NCI-H524 (cell line): ENCODE measurements at places on chromosomes 7 and 10.

DNA sequence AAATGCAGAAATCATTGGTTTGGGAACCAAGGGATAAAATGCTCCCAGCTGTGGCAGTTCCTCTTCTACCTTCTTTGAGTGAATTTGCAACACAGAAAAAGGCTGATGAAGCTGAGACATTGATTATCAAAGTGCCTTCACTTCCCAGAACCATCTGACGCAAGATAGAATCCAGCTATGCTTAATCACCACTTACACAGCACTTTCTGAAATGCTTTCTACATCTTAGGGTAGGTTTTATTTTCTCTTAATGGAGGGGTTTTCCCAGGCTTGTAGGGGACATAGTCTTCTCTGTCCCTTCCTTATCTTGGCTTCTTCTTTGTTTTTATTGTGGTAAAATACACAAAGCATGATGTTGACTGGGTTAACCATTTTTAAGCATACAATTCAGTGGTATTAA lies 332.6 kb upstream of the ZNF32 start:
- no peak for DNase-seq

GRCh38 chr7:75737856-75738603 lies 711 bp downstream of the HIP1 start:
- DNase-seq: peak; percentile 58

DNA sequence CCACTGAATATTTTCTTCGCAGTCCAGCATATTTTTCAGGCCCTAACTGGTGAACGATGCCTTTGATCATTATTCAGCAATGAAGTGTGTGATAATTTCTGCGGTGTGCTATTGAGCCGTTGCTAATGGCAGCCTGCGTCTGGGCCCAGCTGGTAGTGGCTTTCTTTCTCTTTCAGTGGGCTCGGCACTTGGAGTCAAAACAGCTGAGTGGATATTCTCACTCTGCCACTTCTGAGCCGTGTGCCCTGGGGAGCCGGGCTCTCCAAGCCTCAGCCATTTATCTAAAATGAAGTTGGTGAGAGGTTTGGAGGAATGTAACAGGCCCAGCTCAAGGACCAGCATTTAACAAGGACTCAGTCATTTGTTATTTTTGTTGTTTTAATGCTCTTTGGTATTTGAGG lies 87.5 kb upstream of the IFRD1 start:
- DNase-seq: peak; percentile 19

DNA sequence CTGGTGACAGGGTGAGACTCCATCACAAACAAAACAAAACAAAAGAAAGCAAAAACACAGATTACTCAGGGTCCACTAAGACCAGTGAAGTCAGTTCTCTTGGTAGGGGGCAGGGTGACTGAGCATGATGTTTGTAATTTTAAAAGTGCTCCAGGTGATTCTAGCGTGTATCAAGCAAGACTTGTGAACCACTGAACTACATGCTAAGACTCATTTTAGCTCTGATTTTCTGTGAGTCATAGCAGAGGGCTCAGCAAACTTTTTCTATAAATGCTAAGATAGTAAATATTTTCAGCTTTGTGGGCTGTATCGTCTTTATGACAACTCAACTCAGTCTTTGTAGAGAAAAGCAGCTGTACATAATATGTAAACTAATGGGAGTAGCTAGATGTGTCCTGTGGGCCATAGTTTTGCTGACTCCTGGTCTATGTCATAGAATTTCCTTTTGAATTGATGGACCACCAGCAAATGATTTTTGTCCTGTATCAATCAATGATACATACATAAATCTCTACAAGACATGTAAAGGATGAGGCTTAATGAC lies 141.3 kb downstream of the CFTR start:
- DNase-seq: no peak

- DNase-seq: no peak
Observed at GRCh38 chr10:61847640-61848039, 53.9 kb upstream of the ARID5B start.

GRCh38 chr10:119737039-119737663 lies 11.3 kb downstream of the INPP5F start:
- DNase-seq: peak; percentile 67

GRCh38 chr10:83425306-83425705 lies 714.0 kb upstream of the GHITM start:
- DNase-seq: peak; percentile 0

- no peak for DNase-seq
Observed at GRCh38 chr7:150869467-150869866, 17.1 kb downstream of the AOC1 start.

DNA sequence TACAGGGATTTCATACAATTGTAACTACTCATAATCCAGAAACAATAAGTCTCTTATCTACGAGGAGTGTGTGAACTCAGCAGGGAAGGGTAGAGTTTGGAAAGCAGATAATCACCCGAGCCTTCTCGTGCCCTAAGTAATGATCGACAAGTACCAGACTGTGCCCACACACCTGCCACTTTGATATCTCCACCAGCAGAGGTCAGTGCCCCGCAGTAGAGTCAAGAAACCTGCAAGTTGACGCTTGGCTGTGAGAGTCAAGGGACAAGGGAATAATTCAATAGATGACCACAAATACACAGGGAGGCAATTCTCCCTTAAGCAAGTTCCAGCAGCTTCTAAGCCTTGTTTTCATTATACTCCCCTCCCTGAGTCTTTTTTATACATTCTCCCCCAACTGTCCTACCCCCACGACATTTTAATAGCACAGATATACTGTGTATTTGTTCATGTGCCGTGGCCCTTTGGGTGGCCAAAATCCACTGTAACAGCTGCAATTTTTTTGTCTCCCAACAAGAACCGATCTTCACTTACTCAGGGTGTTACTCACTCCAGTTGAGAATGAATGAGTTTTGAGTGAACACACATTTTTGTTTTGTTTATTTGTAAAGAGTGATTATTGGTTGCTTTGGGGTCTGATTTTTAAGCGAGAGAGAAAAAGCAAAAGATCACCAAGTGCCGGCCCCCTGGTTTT lies 106.9 kb upstream of the RHEB start:
- DNase-seq: peak; percentile 54

GRCh38 chr10:3764626-3765112 lies 20.3 kb downstream of the KLF6 start:
- no peak for DNase-seq

GRCh38 chr10:129045599-129045998 lies 421.4 kb upstream of the MGMT start:
- no peak for DNase-seq

GRCh38 chr10:110268971-110269370 lies 35.7 kb downstream of the SMNDC1 start:
- peak; percentile 20 for DNase-seq

DNA sequence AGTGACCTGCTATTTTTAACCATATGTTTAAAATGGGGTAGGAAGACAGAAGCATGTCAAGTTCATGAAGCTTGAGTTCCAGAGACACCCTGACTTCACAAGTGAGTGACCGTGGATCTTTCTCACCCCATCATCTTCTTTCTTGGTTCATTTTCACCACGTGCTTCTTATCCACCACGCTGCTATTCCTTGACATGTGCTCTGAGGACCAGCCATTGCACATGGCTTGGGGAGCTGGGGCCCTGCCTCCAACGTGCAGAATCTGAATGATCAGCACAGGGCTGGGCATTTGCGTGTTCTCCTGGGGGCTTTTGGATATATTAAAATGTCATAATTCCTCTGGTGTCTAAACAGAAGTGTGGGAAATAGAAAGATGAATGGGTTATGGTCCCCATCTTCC lies 25.0 kb upstream of the GTPBP4 start:
- DNase-seq: no peak

- no peak for DNase-seq
Observed at GRCh38 chr7:146359176-146359575, 242.6 kb downstream of the CNTNAP2 start.

DNA sequence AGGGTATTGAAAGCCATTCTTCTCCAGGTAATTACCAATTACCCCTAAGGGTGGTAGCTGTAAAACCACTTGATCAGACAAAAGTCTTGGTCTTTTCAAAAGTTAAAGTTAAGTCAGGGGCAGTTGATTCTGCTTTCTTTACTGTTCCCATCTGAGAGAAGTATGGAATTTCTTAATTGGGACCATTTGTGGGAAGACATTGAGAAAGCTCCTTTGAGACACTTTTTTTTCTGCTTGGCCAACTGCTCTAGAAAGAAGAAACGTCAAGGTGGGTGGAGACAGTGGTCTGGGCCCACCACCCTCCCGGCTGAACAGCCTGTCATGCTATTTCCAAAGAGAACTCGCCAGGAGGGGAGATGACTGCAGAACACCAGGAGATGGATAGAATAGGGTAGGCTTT lies 45.3 kb downstream of the WNT2 start:
- no peak for DNase-seq

DNA sequence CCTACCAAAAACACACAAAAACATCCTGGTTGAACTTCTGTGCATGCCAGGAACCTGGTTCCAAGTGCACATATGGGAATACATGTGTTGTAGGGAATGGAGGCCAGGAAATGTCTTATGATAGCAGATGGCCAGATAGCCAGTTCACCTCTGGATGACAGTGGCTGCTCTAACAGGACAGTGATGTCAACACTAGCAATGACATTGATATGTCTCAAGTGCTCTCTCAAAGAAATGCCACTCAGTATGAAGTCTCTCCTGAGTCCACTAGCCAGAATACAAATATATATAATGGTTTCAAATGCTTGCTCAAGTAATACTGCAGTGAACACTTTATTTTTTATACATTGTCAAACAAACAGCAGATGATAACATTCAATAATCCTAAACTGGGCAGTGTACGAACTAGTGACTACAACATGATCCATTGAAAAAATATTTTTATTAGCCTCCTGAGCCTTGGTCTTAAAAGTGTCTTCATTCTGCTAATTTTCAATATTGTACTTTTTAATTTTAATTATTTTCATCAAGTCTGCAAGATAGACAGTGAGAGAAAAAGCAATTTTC lies 26.0 kb upstream of the PCDH15 start:
- DNase-seq: no peak

DNA sequence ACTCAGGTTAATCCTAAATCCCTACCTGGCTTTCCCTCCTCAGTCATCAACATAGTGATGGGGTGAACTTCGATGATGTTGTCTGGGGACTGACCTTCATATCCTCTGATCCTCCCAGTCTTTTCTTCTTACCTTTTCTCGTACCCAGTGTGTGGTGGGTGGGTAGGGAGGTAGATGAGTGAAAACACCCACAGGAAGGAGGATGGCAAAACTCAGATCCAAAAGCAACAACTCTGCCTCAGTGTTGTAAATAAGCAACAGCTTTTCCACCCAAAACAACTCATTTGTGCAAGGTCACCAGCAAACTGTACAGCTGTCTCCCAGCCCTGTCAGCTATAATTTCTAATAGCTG lies 38.6 kb downstream of the VOPP1 start:
- no peak for DNase-seq

GRCh38 chr10:31134311-31134952 lies 102.8 kb upstream of the ZNF438 start:
- DNase-seq: peak; percentile 78

GRCh38 chr7:69467826-69468225 lies 130.4 kb upstream of the AUTS2 start:
- no peak for DNase-seq

DNA sequence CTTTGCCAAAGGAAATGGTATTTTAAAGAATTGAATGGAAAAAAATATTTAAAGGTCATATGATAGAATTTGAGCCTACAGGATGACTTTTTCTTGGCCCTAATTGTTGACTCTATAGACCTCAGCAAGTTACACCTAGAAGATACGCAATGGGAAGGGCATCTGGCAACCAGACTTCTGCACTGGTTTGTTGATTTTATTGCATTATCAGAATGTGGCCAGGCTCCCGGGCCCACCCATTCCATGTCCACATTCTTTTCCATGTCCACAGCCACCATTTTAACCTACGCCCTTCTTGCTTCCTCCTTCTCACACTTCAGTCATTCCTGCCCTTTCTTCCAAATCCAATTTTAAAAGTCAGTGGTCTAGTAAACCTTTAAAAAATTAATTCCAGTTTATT lies 738.4 kb downstream of the SUGCT start:
- DNase-seq: no peak

DNA sequence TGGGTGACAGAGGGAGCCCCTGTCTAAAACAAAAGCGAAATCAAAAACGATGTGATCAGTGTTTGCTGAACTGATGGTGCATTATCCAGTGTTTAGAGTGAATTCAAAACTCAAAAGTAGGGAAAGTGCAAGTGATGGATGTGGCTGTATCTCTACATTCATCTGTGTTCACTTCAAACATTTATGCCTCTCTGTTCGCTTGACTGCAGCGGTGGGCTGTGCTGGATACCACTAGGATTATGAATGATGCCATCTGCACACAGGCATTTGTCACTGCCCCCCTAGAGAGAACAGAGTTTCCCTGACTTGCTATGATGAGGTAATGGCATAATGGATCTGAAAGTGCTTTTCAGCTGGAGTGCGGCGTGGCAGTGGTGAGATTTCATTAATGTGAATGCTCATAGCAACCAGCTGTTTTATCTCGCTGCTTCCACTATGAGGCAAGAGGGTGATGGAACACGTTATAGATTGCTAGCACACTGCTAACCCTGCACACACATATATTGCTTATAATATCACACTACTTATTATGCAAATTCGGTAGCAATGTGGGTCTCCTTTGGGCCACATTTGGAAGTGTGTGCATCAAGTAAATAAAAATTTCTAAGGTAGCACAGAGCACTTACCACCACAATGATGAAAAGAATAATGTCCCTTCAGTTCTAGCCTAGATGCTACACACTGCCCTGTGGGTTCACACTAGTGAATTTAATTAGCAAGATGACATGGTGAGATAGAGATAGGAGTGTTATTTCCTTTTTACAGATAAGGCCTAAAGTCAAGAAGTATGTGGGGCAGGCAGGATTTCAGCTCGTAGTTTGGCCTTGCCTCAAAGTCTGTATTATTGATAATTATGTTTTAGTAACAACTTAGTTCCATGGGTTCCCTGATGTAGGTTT lies 164.7 kb downstream of the CAMK1D start:
- DNase-seq: peak; percentile 41

DNA sequence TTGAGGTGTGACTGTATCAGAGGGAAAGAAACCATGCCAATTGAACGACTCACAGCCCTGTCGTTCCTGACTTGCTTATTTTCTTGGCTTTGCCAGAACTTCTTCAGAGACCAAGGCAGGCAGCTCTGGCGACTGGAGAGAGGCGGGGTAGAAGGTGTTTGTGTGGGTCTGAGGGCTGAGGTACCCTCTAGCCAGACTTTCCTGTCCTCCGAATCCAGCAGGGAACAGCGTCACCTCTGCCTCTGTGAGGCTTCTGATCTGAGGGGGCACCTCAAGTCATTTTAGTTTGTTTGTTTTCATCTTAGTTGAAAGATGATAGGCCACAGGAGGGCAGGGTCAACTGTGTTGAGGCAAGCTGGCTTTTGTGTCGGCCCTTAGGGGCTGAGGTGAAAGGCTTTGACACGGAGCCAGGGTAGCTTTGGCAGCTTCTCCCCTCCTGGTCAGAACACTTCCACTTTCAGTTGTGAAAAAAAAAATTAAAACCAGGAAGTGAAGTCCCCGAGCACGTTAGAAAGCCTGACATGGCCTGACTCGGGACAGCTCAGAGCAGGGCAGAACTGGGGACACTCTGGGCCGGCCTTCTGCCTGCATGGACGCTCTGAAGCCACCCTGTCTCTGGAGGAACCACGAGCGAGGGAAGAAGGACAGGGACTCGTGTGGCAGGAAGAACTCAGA lies 1.9 kb downstream of the ACSL5 start:
- DNase-seq: no peak

- no peak for DNase-seq
Observed at GRCh38 chr7:155341463-155341983, 43.8 kb downstream of the INSIG1 start.

- DNase-seq: no peak
Observed at GRCh38 chr7:86768394-86768793, 124.7 kb downstream of the GRM3 start.
